Daoy (cell line): ENCODE measurements at places on chromosomes 7 and 10. TPM values are rescaled to one million over a fixed set of nuclear protein-coding genes. Genes with fewer than 3 reads are reported as not detected.

DNA sequence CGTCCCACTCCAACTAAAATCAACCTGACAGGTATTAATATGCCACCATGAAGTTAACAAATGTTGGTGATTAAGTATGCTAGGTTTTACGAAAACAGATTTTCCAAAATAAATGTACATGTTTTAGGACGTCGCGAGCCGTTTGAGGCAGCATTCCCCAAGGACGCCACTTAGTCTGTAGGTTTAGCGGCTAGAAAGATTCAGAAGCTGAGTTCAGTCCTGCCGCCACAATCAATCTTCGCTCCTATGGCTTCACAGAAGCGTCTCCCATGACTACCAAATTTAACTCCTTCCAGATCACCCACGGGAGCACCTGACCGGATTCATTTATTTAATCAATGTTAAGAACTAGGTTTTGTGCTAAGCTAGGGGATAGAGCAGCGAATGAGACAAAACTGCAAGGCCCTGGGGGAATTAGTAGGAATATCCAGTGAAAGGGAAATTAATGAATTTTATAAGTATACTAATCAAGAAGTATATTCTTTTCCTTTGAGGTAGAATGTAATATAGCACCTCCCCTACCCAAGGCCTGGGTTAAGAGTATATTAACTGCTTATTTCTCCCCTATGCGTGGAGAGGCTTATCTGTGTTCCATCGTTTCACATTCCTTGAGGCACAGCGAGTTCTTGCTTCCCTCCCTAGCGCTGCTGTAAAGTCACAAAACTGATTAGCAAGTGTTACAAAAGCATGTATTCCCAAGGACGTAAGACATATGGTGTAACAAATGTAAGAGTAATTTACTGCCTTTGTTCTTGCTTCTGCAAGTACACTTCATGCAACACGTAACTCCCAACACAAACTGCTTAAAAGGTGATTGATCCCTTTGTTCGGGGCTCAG, 994 bp upstream of the CYP51A1 start:
- no peak for DNase-seq

MRPS17 gene
- total RNA-seq, result 40.0 and 55.8 TPM in 2 replicates

PRKAR2B gene
- total RNA-seq, result 7.7 and 12.3 TPM in 2 replicates

PRTFDC1 gene
- 4.9 and 8.7 TPM in 2 replicates for total RNA-seq
